ENCODE measurements at places on chromosomes 7 and 10.

- DNase-seq, result no peak
These were observed 149.3 kb upstream of the FAM3C start for GRCh38 chr7:121545418-121545817.

- no peak for DNase-seq
These were observed 114.7 kb upstream of the ADCY1 start for GRCh38 chr7:45459476-45459875.

- DNase-seq, result no peak
These were observed 15.9 kb downstream of the FAM53B start for GRCh38 chr10:124728071-124728829.

DNA sequence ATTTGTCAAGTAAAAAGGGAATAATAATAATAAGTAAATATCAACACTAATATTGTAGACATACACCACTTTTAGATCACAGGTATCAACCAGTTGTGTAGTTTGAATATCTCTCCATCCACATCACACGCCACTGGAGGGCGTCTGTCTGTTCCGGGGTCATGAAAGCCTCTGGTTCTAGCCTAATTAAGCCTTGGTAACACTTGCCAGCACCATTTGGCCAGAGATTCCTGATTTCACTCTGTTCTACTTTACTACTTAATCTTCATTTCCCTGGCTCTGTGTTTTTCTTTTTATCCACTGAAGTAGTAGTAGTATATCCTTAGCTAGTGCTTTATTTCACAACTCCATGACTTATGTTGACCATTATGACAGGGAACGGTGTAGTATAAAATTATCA lies 285.6 kb upstream of the POM121L12 start:
- no peak for DNase-seq

DNA sequence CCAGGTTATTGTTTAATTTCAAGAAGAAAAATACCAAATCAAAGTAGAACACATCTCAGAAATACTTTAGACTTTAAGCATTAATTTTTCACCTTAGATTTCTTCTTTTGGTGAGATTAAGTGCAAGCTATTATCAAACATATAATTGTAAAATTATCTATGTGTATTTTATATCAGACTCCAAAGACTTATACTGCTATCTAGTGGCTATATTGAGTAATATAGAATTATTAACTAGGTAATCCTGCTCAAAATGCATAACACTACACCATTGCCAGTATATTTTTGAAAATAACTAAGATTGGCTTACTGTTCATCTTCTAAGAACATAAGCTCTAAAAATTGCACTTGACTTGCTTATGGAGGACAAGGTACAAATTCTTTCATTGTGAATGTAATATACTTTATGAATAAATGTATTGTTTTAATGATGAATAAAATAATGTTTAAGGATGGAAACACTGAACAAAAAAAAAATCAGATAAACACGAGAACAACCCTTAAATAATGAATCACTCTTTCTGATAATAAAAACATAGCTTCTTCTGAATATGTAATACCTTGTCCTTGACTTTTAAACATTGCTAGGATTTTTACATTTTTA lies 86.7 kb upstream of the GNAI1 start:
- DNase-seq, result no peak

- no peak for DNase-seq
These were observed 197.6 kb downstream of the DIP2C start for GRCh38 chr10:491667-492424.
